Anterior cingulate cortex (tissue), 58 donors: ENCODE measurements at places on chromosomes 16 and 17.

DNA sequence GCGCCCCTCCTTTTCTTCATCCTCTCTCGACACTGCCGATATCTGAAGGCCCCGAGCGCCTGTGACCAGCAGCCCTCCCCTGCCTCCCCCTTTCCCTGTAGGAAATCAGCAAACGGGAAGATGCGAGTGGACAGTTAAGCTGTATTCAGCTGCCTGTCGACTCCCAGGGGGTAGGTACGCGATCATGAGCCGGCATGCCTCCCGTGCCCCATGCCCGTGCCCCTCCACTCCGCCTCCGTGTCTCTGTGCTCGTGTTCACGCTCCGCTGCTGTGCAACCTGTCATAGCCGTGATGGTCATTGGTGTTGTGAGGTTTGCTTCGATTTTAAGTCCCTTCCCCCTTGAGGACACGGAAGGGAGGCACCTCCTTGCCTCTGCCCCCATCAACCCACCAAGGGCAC lies 34.4 kb downstream of the CACNA1G start:
- no peak for DNase-seq

GRCh38 chr17:64358261-64358788 lies 32.3 kb downstream of the PECAM1 start:
- DNase-seq, result no peak

- DNase-seq, result no peak
Observed at GRCh38 chr17:47803751-47804150, 17.8 kb downstream of the OSBPL7 start.

DNA sequence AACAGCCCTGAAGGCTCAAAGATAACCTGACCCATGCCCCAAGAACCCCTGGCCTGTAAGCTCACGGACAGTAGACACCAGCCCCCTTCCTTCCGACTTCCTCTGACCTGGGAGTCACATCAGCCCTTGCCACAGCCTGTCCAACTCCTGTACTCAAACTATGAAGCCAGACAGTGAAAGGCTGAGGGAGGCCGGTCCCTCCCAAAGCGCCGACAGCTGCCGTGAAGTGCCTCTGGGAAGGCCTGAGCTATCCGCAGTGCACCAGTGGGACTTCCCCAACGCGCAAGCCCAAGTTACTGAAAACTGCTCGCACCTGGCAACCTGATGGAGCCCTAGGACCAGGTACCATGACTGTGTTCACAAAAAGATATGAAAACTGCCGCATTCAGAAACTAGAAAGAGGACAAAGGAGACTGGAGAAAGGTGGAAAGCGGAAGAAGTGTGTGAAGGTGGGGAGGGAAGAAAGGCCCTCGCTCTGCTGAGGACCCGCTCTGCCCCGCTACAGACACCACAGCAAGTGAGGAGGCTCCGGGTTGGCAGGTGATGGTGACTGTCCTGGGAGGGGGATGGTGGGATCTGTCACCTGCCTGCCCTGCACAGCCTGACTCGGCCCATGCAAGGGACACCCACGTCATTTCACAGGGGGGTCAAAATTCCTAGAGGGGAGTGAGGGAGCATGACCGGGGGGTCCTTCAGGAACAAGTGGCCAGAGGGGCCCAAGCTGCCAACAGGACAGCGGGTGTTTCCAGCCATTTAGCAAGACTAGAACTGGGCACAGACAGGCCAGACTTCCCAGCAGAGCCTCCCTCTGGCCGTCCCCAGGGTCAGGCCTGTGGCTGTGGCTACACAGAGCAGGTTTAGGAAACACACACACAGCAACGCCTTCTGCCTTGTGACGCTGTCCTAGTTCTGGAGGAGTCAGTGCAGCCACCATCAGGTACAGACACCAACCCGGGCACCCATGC lies 13.1 kb upstream of the TRAP1 start:
- DNase-seq, result no peak

- DNase-seq, result no peak
Observed at GRCh38 chr17:61970030-61970429, 42.2 kb upstream of the INTS2 start.

DNA sequence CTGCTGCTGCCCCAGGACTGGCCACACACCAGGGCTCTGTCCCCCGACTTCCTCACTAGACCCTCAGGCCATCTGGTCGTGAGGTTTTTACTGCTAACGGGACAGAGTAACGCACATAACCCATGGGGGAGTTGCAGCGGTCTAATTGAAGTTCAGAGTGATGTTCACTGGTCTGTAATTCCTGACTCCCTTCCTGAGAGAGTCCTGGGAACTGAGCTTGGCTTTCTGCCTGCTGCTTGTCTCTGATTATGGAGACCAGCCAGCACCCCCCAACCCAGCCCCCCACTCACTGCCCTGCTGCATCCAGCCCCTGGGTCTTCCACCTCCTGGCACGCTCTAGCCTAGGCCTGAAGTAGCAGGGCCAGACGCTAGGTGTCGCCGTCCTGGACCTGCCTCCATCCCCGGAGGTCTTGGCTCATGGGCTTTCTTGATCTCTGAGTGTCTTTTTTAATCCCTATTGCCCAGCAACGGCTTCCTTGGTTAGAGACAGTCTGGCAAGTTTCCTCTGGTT lies 192.9 kb downstream of the CCDC182 start:
- no peak for DNase-seq

GRCh38 chr17:78707016-78707415 lies 75.1 kb downstream of the CYTH1 start:
- DNase-seq, result no peak

- no peak for DNase-seq
Observed at GRCh38 chr17:65774787-65775186, 213.3 kb upstream of the AXIN2 start.

- no peak for DNase-seq
Observed at GRCh38 chr17:28756049-28756804, 12.4 kb downstream of the TRAF4 start.

DNA sequence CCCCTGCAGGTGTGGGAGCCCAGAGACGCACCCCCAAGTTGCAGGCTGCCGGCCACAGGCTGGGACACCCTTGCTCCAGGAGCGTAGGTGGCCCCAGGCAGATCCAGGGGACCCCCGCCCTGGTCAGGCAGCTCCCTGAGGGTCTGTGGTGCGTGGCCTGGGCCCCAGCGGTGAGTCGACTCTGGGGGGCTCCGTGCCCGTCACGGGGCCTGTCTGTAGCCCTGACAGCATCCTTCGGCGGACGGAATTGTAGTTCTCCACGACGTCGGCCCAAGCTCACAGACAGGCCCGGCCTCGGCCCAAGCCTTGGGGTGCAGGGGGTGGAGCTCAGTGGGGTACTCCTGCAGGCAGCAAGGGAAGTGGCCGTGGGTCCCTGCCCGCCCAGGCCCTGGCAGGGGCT lies 82.9 kb downstream of the LMF1 start:
- DNase-seq, result no peak

- DNase-seq, result no peak
Observed at GRCh38 chr17:27403480-27404005, 52.7 kb upstream of the KSR1 start.

DNA sequence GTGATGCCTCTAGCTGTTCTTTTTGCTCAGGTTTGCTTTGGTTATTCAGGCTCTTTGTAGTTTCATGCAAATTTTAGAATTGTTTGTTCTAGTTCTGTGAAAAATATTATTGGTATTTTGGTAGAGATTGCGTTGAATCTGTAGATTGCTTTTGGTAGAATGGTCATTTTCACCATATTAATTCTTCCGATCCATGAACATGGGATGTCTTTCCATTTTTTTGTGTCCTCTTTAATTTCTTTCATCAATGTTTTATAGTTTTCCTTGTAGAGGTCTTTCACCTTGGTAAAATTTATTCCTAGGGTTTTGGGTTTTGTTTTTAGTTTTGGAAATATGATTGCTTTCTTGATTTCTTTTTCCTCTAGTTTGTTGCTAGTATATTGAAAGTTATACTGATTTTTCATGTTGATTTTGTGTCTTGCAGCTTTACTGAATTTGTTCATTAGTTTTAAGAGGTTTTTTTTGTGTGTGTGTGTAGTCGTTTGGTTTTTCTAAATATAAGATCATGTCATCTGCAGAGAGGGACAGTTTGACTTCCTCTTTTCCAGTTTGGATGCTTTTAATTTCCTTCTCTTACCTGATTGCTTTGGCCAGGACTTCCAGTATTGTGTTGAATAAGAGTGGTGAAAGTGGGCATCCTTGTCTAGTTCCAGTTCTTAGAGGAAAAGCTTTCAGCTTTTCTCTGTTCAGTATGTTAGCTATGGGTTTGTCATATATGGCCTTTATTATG lies 42.4 kb downstream of the NSRP1 start:
- no peak for DNase-seq

- DNase-seq, result peak; percentile 0
Observed at GRCh38 chr17:71764505-71764904, 356.3 kb upstream of the SOX9 start.

- DNase-seq, result no peak
Observed at GRCh38 chr16:84975522-84975921, 35.8 kb downstream of the ZDHHC7 start.

- no peak for DNase-seq
Observed at GRCh38 chr17:20121359-20122253, 112.4 kb downstream of the SPECC1 start.

DNA sequence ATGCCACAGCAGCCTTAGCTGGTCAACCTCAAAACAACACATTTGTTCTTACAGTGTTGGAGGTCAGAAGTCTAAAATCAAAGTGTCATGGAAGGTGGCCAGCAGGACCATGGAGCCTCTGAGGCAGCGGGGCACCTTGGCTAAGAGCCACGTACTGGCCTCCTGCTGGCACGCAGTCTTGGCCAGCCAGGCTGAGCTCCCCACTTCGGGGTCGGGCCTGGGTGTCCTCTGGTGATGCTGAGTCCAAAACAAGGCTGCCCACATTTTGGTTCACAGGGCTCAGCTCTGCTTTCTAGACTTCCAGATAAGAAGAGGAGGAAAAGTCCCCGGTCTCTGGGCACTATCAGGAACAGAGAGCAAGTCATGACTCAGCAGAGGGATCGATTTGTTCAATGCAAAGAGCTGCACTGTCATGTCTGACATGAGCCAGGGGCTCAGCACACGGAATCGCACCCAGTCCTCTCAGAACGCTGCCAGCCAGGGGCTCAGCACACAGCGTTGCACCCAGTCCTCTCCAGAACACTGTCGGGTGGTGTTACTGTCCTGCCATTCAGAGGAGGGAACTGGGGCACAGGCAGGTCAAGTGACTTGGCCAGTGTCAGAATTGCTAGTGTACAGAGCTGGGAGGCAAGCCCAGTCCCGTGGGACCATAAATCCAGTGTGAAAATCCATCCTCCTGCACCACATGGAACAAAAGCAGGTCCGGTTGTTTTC lies 2.5 kb downstream of the LGALS9 start:
- peak; percentile 19 for DNase-seq

DNA sequence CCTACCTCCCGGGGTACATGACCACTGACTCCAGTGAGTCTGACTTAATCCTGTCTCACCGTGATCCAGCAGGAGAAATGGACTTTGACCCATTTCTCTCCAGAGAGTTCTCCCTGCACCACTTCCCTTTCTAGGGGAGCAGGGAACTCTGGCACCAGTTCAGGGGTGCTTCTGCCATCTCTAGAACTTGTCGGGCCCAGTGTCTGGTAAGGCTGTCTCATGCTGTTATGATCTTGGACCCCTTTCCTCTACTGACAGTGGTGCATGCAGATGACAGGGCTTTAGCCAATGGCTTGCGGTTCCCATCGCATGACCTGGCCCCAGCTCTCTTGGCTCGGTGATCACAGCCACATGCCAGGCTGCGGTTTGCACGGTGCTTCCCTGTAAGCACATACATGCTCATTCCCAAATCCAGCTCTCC lies 62.0 kb downstream of the SLC39A11 start:
- DNase-seq, result no peak

DNA sequence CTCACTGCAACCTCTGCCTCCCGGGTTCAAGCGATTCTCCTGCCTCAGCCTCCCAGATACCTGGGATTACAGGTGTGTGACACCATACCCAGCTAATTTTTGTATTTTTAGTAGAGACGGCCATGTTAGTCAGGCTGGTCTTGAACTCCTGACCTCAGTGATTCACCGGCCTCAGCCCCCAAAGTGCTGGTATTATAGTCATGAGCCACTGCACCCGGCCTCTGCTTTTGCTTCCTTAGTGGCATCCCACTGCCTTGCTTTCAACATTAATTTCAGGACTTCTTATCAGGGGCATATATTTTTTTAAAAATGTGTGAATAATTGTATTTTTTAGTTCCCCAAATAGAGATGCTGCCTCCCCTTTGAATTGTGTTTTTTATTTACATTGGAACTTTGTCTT lies 98.8 kb downstream of the SYCE1L start:
- DNase-seq, result no peak

DNA sequence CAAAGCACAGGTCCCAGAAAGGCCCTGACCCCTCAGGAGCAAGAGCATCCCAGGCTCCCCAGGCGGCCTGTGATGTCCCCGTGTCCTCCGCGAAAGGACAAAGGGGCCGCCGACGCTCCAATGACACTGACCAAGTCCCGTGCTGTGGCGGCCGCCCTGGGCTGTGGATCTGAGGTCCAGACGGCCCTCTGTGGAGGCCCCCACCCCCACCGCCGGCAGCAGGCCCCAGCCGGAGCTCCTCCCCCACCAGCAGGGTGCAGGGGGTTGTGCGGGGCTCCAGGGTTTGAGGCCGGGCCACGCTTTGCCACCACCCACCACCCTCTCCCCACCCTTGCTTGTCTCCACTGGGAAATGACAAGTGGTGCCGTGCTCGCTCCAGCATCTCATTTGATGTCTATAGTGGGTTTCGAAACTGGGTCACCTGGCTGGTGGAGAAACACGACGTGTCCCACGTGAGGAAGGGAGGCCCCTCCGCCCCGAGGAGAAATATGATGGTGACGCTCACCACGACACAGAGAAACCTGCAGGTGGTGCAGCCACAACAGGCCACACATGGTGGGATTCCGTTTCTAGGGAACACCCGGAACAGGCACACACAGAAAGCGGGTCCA lies 31.2 kb upstream of the ZNF469 start:
- no peak for DNase-seq

DNA sequence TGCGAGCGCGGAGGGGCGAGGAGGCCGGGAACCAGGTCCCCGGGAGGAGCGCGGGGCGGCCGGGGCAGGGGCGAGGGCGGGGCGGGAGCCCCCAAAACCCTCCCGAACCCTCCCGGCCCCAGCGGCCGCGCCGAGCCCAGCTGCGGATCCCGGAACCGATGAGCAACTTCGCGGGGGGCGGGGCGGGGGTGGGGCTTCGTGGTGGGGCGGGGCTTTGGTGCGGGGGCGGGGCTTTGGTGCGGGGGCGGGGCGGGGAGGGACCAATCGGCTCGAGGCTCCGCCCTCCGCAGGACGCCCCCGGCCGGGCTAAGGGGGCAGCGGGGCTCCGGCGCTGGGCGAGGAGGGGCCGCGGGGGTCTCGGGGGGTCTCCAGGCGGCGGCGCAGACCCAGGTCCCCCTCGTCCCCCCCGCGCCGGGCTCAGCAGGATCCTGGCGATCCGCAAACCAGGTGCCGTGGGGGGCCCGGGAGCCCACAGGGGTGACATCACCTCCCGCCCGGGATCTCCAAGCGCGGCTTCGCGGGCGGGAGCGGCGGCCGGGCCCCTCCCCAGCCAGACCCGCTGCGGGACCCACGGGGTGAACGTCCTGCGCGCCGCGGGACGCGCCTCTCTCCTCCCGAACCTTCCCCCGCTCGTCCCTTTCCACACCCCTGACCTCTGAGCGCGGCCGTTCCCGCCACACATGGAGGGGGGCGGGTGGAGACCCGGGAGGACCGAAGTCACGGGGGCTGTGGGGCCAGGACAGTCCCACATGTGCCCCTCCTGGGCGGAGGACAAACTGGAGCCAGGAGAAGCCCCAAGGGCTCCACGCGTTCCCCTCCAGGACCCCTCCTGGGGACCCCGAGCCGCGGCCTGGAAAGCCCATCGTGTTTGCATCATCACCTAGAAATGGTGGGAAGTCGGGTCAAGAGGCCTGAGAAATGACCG lies at the start of gene ABR:
Gene ABR, minus strand, starts transcription at position 164 of the 925 bp plus-strand sequence. CDS start 254 bp downstream, outside the sequence.
- peak; percentile 25 for DNase-seq
